Mesendoderm (in vitro differentiated cells): ENCODE measurements at places on chromosomes 3 and 15.

DNA sequence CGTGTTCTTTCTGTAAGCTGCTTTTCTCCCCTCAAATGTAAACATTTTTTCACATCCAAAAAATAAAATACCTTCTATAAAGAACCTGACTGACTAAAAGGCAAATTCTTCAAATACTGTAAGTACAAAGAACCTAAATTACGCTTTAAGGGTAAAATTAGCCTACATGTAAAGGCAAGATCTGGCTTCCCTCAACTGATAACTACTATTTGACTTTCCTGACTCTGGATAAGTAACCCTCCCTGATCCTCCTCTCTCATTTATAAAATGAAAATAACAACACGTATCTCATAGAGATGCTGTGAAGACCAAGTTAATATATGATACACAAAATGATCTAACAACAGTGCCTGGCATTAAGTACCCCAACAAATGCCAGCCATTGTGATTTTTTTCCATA is 12.2 kb downstream of the ADAM10 start:
- no peak for DNase-seq

GRCh38 chr3:43855674-43856299 is 165.0 kb downstream of the ABHD5 start:
- peak; percentile 74 for DNase-seq

DNA sequence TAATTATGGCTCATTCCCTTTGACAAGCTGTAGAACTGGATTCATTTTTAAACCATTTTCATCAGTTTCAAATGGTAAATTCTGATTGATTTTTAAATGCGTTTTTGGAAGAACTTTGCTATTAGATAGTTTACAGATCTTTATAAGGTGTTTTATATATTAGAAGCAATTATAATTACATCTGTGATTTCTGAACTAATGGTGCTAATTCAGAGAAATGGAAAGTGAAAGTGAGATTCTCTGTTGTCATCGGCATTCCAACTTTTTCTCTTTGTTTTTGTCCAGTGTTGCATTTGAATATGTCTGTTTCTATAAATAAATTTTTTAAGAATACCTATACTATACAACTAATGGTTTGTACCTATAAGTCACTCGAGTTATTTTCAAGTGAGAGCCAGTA is 62.7 kb downstream of the PXYLP1 start:
- DNase-seq, result no peak

- DNase-seq, result no peak
These were observed 17.9 kb downstream of the ACSBG1 start for GRCh38 chr15:78216276-78217104.

GRCh38 chr15:33068511-33068990 is 126.0 kb downstream of the FMN1 start:
- DNase-seq, result peak; percentile 78

DNA sequence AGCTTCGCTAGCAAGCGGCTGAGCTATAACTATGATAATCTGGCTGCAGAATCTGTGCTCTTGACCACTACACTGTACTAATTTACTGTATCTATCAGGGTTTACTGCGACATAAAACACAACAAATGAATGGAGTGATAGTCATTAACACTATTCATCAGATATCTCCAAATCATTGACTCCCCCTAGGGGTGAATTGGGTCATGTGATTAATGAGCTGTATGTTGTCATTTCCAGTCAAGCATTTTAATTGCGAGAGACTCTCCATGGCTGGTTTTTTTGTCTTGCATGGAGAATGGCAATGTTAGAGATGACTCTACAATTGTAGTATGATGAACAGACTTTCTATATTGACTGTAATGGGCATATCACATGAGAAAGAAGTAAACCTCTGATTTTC is 10.5 kb upstream of the TM4SF18 start:
- DNase-seq, result peak; percentile 48

DNA sequence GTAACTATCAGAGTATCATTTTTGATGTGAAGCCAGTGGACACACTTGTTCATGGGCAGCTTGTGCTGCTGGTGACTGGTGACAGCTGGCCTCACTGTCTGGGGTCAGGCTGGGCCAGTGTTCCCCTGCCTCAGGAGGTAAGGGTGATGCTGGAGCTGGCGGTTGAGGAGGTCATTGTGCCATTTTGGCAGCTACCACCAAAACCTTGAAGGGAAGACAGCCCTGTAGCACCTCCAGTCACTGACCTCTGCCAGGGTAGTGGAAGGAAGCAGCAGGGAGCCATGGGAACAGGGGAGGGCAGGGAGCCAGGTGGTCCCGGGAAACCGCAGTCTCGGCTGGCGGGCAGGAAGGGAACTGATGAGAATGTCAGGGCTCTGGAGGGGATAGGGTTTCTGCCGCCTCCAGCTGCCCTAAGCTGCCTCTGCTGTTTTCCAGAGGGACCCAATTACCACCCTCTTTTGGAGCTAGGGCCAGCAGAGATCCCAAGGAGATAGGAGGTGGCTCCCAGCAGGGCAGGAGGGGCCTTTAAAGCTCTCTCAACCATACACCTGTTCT is 24.8 kb downstream of the FOXL2NB start:
- no peak for DNase-seq

GRCh38 chr15:62141200-62141599 is 23.9 kb downstream of the C2CD4B start:
- no peak for DNase-seq

- DNase-seq, result no peak
These were observed 242.0 kb upstream of the ARRDC4 start for GRCh38 chr15:97718509-97718908.

DNA sequence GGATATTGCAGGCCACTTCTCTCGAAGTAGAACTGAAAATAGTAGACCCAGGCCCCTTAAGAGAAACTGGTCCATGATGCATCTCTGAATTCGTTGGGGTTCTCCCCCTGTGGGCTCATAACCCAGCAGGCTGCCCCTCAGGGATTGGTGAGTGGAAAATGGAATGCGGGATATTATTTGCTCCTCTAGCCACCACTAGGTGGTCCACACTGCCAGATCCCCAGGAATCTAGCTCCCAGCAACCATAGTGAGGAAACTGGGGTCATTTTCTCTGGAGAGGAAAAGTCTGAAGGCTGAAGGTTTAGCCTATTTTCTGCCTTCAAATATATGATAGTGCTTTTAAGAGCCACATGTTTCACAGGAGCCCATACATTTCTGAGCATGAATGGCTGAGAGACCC is 6.7 kb downstream of the CX3CR1 start:
- peak; percentile 16 for DNase-seq
